ENCODE measurements at places on chromosomes 6 and 20.

- DNase-seq, result no peak
Observed at GRCh38 chr20:13121840-13122515, 99.1 kb upstream of the ISM1 start.

DNA sequence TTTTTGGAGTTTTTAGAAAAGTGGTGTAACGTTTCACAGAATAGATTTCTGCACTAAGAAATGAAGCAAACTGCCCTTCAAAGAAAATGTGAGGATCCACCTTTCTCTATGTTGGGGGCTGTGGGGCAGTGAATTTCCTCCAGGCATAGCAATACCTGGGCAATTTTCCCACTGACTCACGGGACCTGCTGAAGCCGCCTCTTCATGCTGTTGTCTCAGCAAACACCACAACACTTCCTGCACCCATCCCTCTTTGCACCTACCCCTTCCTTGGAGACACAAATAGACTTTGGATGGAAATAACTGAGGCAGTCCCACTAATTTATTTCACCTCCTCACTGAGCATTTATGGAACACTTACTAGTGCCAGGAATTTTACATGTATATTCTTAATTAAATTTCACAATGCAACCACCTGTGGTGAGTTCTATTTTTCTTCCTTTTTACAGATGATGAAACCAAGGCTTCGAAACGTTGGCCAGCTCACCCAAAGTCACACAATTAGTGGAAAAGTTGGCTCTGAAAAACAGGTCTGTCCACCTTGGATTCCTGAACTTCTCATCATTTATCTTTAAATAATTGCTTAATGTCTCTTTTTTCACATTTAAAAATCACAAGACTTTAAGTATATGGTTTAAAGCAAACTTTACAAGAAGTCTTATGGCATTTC, 17.2 kb upstream of the ADGRF1 start:
- no peak for DNase-seq

DNA sequence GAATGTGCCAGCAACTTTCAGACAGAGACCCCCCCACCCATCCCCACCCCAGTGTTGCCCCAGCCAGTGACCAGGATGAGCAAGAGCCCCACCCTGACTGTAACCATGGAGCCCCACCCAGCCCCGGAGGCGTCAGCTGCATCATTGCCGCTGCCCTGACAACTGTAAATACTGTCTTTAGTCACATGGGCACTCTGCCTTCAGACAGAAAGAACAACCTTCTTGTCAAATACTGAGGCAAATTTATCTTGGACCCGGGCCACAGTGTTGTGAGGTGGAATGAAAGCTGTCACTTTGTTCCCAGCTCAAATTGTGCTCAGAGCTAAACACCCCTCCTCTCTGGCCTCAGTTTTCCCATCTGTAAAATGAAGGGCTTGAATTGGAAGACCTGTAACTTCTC, 23.7 kb downstream of the MOCS3 start:
- peak; percentile 88 for DNase-seq

DNA sequence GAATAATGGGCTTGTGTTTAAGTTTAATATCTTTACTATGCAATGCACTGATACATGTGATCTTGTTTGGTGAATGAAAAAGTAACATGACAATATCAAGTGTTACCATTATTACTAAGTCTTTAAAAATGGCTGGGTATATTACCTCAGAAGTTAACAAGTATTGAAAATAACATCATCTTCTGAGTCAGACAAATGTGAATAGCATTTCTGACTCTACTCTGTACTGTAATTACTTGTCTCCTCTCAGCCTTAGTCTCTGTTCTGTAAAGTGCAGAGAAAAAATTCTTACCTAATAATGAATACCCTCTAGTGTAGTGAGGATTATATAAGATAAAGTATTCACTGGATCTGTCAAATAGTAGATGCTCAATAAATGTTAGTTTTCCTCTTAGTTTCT, 47.0 kb upstream of the GCLC start:
- DNase-seq, result no peak

- DNase-seq, result no peak
Observed at GRCh38 chr6:68777956-68778355, 142.9 kb downstream of the ADGRB3 start.

DNA sequence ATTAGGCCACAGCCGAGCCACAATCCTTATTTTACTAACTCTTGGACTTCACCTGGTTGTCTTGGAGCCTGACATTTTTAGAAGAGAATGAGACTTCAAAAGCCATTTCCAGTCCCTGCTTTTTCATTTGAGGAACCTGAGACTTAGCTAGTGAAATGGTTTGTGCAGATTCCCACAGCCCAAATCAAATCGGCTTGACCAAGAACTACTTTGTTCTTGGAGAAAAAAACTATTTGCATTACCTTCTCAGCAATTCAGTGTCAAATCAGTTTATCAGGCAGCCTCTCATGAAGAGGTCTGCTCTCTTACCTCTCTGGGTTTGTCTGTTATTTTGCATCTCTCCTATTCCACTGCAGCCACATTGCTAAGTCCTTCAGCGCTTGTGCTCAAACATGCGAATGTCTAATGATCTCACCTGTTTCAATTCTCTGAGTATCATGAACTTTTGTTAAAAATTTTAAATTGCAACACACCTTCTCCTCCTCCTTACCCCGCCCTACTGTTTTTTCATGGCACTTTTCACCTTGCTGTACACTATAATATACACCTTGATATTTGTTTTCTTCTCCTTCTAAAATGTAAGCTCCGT, 573 bp upstream of the IFNGR1 start:
- no peak for DNase-seq

- no peak for DNase-seq
Observed at GRCh38 chr6:42140756-42141602, 1.4 kb downstream of the C6orf132 start.

- DNase-seq, result no peak
Observed at GRCh38 chr20:62576815-62577489, 65.4 kb upstream of the SLCO4A1 start.

GRCh38 chr20:45209924-45210323, 3.1 kb downstream of the SEMG1 start:
- DNase-seq, result no peak

Measured in COLO829 (cell line).